ENCODE measurements at places on chromosomes 2 and 18.

DNA sequence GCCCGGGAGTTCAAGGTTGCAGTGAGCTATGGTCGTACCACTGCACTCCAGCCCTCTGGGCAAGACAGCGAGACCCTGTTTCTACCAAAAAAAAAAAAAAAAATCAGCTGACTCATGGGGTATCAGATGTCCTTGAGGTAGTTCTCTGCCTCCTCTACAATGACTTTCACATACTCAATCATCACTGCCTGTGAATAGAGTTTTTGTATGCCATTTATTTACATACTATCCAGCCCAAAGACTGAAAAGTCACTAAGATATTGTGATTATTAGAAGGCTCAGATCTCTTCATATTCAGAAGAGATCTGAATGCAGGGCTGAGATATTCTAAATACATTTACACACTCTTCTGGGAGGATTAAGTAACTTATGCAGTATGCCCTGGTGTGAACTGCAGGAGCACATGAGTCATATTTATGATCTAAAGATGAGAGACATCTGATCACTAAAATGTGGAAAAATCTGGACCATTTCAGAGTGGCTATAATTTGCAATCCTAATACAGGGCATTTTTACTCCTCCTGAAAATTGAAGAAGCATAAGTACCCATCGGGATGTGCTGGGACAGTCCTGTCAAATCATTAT is 38.9 kb downstream of the KLF7 start:
- no peak for DNase-seq

- peak; percentile 39 for DNase-seq
Observed at GRCh38 chr2:189848276-189848675, 64.0 kb downstream of the PMS1 start.

DNA sequence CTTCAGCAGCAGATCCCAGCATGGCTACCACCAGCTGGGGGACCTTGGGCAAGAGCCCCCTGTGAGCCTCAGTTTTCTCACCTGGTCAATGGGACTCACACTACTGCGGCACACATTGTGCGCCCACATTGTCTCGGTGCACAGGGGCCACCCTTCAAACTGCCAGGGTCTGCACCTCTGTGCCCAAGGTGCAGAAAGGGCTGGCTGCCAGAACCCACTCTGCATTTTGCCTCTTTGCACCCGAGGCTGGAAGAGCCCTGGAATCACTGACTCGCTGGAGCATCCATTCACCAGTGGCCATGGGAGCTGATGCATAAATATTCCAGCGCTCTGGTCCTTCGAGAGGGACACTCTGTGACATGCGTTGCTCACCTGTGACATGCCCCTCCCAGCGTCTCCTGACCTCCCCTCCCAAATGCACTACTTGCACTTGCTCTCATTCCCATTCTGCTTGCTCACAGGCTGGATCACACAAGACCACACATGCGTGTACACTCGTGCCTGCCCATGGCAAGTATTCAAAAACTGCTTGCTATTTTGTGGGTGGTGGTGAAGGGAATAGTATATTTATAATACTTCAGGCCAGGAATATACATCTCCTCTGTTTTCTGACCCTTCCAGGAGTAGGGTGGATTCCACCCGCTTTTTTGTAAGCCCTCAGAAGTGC is 18.8 kb upstream of the C1QL2 start:
- no peak for DNase-seq

- no peak for DNase-seq
Observed at GRCh38 chr2:224849264-224849663, 133.1 kb upstream of the CCDC195 start.

- DNase-seq: no peak
Observed at GRCh38 chr2:102592601-102593000, 26.8 kb upstream of the SLC9A2 start.

DNA sequence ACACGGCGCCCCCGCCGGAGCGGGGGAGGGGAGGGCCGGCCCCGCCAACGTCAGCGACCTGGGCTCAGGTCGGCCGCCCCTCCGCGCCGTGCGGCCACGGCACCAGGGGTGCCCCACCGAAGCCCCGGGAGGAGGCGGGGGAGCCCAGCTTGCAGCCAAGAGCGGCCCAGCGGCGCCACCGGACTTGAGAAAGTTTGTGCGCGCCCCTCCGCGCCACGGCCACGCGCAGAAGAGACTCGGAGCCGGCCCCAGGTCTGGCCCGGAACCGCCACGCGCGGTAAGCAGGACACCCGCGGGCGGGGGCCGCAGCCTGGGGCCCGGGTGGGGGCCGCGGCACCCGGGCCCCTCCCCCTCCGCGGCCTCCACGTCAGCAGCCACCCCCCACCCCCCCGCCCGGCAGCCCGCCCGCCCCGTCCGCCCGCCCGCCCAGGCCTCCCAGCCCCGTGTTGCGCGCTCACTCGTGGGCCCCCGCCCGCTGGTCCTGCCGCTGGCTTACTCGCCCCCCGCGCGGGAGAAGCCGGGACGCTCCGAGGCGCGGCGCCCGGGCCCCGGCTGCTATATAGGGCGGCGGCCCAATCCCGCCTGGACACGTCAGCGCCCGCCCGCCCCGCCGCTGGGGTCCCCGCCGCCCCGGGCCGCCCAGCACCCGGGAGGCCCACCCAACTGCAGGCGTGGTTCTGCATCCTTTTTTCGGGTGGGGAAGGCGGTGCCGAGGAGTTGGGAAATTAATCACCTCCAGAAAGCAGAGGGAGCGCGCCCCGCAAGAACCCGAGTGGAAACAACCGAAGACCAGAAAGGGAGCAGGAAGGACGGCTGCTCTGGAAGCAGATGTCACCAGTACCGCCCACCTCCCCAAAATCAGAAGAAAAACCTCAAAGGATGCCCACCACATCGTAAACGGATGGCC is 42.9 kb downstream of the HDLBP start:
- peak; percentile 21 for DNase-seq
